ENCODE measurements at places on chromosomes 2 and 18.

- peak; percentile 38 for DNase-seq
Observed at GRCh38 chr2:118430510-118431164, 342.4 kb downstream of the INSIG2 start.

- DNase-seq: no peak
Observed at GRCh38 chr2:36886664-36887063, 79.7 kb downstream of the STRN start.

GRCh38 chr2:132282911-132283310 is 121.2 kb upstream of the ANKRD30BL start:
- no peak for DNase-seq

DNA sequence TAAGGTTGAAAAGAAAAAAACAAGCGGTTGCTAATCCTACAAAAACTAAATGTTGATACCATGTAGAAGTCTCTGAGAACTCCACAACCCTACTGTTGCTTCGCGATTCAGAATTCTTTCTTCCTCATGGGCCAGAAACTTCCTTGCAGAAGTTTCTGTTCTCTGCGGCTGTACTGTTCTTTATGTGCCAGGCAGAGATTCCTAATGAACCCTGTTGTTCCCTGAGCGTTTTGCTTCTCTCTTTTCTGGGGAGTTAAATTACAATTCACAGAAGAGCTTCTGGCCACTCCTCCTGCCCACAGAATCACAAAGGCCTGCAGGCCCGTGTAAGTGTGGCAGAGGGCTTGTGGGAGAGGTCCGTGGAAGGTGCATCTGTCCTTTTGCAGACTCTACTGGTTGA is 1.8 kb upstream of the THNSL2 start:
- no peak for DNase-seq

GRCh38 chr2:67164771-67165522 is 232.2 kb upstream of the ETAA1 start:
- no peak for DNase-seq

GRCh38 chr18:78605255-78605654 is 374.4 kb upstream of the SALL3 start:
- no peak for DNase-seq

DNA sequence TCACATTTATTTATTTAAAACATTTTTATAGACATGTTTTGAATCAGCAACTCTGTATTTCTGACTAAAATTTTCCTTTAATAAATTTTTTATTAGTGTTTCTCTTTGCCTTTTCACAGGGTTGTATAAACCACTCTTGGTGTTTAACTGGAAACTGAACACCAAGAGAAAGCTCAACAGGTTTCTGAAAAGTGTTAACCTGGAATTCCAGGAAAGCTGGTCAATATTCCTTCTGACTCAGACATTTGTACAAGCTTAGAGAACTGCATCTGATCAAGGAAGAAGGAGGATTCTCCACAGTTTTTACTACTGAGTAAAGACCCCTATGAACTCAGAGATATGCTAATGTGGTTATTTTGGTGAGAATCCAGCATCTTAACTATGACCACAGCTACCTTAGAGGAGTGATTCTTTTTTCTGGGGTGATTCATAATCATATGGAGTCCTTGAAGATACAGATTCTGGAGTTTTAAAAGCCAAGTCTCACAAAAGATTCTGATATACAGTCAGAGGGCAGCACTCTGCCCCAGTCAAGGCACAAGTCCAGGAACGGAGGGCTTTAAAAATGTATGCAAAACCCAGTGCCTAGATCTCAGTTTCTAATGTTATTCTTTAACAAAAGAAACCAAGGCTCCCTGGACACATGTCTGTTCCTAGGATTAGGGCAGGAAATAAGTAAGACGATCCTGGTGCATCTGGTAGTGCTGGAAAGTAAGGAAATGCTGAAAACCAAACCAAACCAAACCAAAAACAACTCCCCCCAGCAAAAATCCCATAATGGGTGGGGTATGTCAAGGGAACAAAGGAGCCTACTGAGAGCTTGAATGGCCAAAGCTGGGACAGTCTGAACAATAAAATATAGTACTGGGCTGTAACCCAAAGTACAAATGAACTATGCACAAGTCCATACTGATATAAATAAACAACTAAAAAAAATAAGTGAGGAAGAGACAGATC is 85.1 kb upstream of the FZD5 start:
- DNase-seq: peak; percentile 95

DNA sequence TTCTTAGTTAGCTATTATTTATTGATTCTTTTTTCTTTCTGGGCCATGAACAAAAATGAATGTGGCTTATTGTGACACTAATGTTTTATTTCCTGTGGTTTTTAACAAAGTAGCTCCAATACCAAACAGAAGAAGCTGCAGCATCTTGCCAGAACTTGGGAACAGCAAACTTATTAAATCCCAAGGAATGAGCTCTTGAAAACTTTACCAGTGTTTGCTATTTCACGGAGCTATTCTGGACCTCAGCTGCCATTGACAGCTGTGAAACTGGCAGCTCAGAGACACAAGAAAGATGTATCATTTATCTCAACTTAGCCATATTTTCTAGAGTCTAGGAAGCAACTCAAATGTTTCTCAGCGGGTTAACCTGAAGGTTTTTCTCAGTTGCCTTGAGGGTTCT is 91.0 kb upstream of the NEUROD1 start:
- DNase-seq: no peak

DNA sequence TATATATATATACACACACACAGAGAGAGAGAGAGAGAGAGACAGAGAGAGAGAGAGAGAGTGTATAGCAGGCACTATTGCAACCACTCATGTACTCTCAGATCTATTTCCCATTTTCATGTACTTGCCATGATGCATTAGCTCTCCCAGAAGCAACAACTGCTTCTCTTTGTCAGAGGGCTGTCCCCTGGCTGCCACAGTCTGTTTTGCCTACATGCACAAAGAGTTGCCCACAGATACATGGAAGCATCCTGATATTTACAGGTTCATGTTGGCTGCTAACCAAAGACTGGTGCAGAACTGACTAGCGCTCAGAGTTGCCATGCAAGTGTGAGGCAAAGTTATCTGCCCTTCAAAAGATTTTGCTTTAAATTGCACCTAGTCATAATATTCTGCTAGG is 469.3 kb upstream of the ZNF804A start:
- DNase-seq: no peak

DNA sequence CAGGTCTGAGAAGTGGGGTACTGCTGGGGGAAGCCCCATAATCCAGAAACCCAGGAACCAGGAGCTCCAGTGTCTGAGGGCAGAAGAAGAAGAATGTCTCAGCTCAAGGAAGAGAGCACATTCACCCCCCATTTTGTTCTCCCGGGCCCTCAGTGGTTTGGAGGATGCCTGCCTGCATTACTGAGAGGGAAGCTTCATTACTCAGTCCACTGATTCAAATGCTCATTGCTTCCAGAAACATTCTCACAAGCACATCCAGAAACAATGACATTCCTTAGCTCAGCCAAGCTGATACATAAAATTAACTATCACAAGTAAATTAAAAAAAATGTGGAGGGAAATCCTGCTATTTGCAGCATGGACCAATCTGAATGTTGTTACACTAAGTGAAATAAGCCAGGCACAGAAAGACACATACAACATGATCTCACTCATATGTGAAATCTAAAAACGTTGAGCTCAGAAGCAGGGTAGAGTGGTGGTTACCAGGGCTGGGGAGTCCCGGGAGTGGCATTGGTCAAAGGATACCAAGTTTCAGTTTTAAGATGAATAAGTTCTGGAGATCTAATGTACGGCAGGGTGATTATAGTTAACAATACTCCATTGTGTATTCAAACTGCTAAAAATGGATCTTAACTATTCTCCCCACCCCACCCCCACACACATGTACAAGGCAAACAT is 459.3 kb downstream of the GALR1 start:
- no peak for DNase-seq

DNA sequence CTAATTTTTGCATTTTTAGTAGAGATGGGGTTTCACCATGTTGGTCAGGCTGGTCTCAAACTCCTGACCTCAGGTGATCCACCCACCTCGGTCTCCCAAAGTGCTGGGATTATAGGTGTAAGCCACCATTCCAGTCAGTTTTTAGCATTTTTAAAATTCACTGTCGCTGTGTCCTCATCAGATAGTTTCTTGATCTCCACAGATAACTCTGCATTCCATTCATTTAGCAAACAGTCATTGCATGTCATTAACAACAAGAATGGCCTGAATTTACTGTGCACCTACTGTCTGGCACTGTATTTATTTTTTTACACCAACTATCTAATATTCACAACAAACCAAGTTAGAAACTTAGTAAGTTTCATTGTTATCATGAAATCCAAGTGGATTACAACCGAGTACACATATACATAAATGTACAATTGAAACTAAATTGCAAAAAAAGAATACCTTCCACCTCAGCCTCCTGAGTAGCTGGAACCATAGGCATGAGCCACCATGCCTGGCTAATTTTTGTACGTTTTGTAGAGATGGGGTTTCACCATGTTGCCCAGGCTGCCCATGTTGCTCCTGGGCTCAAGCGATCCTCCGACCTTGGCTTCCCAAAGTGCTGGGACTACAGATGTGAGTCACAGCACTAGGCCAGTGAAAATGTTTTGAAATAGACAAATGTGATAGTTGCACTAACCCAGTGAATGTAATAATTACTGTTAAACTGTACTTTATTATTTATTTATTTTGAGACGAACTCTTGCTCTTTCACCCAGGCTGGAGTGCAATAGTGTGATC is 4.3 kb downstream of the MCEE start:
- DNase-seq: no peak

DNA sequence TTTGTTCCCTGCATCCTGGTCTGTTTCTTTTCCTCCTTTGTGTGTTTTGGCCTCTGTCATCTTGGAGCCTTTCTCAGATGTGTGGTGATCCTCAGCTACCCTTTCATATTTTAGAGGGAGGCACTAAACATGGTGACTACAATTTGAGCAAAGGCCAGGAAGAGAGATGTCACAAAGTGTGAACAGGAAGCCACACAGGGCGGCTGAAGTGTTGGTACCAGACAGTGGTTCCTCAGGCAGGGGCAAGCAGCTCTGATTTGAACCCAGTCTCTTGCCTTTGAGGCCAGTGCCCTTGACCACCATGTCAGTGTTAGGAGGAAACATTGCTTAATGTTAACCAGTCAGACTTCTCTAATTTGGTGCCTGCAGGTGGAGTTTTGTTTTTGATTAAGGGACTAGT is 9.2 kb downstream of the LRRFIP1 start:
- no peak for DNase-seq
